ENCODE measurements at places on chromosomes 13 and 19.

- no peak for DNase-seq
These were observed 16.1 kb downstream of the ZNF446 start for GRCh38 chr19:58492265-58492664.

DNA sequence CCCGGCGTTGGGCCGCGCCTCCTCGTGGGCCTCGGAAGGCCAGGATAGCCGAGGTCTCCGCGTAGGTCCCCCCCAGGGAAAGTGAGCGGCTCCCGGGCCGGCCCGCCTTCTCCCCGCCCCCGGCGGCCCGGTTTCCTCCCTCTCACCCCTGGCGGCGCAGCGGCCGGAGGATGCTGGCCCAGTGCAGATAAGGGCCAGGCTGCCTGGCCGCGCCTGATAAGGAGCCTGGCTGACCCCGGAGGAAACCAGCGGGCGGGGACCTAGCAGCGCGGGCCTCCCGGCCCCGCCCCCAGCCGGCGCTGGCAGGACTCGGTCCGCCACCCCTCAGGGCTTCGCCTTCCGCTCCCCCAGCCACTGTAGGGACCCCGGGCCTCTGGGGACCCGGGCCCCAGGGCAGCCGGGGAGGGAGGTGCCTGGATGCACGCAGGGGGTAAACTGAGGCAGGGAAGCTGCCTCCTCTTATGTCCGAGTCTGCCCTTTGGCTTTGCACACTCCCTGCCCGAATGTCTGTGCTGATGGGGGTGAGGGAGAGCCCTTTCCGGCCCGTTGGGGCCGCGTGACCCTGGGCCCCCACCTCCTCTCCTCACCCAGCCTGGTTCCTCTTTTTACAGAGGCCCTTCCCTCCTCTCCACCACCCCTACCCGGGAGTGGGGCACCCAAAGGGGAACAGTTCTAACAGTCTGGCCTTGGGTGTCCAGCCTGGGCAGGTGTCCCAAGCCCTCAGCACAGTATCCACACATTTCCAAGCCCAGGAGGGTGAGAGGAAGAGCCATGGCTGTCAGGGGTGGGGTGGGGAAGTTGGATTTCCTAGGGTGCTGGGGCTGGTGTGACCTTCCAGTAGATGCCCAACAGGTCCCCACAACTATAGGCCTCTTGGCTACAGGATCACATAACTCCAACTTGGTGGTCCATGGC, at the start of gene LYL1:
Gene LYL1, minus strand, starts transcription at position 193 of the 915 bp plus-strand sequence. CDS start 1,687 bp downstream, outside the sequence.
- no peak for DNase-seq

DNA sequence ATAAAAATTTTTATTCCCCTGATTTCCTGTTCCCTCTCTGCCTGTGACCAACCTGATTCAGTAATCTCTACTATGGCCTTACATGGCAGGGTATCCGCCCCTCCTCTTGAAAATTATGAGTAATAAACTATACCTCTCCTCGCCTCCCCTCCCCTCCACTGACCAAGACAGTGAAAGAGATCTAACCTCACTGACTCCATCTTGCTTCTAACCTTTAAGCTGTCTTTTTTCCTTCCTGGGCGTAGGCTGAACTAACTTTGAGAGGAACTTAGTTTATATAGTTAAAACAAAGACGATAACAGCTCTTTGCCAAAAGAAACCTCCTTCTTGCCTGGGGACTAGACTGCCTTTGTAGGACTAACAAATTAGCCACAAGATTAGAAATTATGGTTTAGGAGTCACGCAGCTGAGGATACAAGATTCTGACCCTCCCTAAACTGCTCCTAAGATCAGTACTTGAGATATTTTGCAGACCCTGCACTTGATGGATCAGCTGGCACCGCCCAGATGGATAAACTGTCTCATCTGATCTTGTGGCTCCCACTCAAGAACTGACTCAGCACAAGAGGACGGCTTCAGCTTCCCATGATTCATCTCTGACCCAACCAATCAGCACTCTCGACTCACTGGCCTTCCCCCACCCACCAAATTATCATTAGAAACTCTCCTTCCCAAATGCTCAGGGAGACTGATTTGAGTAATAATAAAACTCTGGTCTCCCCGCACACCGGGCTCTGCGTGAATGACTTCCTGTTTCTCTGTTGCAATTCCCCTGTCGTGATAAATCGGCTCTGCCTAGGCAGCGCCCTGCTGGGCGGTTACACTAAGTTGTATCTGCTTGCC, 187.1 kb downstream of the TDRD3 start:
- no peak for DNase-seq

DNA sequence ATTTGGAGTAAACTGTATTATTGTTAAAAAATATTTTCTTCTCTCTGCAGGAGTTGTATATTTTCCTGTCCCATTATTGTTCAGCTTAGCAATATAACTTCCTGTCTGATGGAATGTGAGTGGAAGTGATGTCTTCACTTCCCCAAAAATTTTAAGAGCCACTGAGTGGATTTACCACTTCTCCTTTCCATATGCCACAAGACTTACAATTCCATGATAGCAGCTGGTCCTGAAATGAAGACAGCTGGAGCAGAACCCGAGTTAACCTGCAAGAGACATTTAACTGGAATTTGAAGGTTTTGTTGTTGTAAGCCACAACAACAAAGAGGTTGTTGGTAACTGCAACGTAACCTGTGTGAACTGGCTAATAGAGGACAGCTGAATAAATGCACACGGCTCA, 23.4 kb upstream of the TBC1D4 start:
- no peak for DNase-seq

GRCh38 chr19:1678073-1678472, 25.7 kb upstream of the TCF3 start:
- DNase-seq = no peak

Data from stimulated activated naive CD4-positive, alpha-beta T cell (primary cell).